ELF-1 (cell line): ENCODE measurements at places on chromosomes 7 and 10.

GRCh38 chr10:20847512-20847911 is 49.6 kb downstream of the NEBL start:
- DNase-seq, result no peak

DNA sequence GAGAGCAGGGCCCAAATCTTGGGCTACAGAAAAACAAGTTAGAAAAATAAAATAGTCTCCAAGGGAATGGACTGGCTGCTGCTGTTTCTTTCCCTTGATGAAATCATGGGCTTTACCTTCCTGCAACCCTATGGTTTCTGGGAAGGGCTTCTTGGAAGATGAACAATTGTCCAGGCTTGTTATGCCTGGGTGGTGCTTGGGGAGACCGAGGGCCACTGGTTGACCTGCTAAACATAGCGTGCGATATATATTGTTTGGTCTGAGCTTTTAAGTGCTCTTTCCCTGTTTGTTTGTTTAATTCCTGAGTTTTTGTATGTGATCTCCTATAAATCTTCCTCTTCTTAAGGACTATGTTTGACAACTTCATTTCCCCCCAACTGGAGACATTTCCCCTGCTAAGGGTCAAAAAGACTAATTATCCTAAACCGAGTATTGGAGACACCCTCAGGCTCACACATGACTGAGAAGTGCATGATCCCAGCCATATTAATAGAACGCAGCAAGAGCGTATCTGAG is 37.9 kb downstream of the SLC25A28 start:
- no peak for DNase-seq

- no peak for DNase-seq
Measured at GRCh38 chr7:90999989-91000979, 263.9 kb upstream of the FZD1 start.

- DNase-seq, result no peak
Measured at GRCh38 chr7:33706771-33707200, 198.6 kb upstream of the BMPER start.

GRCh38 chr10:128660726-128661125 is 534.5 kb upstream of the MKI67 start:
- DNase-seq, result no peak

- no peak for DNase-seq
Measured at GRCh38 chr10:30417301-30417700, 16.7 kb upstream of the MAP3K8 start.

DNA sequence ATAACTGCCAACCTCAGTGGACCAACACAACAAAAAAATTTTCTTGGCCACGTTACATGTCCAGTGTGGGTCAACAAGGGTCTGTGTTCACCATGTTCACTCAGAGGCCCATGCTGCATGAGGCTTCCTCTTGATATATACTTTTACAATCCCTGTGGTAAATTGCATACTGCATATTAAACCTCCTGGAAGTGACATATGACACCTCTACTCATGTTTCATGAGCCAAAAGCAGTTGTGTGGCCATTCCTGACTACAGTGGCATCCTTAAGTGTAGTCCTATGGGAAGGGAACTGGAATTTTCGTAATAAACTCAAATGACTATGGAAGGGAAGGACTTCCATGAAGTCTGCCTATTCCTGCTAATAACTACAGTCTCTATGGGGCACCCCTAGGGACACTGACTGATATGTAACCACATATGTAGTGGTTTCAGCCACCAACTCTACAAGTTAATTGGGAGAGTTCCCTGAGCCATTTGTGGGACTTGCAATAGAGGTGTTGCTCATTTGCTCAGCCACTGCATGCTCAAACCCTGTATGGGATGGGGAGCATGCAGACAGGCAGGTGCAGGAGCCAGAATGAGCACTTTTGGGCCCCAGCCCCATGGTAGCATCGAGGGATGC is 9.7 kb downstream of the DYNC1I1 start:
- no peak for DNase-seq

DNA sequence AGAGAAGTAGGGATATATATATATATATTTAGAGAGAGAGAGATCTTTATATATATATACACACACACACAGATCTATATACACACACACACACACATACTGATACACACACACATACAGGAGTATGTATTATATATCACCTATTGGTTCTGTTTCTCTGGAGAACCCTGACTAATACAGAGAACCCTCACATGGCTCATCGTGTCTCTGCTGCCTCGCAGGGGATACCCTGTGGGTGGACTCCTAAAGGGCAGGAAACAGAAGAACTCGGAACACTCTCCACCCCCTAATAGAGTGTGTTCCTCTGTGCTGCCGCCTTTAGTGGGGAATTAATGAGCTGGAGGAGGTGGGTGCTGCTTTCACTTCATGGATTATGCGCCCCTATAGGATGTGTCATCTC is 86.6 kb downstream of the NPY start:
- no peak for DNase-seq

DNA sequence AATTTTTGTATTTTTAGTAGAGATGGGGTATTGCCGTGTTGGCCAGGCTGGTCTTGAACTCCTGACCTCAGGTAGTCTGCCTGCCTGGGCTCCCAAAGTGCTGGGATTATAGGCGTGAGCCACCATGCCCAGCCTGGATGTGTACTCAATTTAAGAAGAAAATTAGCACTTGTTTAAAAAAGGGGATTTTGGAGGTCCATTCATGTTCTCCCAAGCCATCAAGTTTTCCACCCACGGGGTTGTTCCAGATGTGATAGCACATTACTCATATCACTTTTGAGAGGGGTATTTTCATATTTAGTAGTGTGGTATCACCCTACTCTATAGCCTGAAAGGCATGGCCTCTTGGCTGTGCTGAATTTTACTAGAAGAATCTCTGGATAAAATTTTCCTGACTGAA is 10.5 kb upstream of the SLC26A3 start:
- no peak for DNase-seq

DNA sequence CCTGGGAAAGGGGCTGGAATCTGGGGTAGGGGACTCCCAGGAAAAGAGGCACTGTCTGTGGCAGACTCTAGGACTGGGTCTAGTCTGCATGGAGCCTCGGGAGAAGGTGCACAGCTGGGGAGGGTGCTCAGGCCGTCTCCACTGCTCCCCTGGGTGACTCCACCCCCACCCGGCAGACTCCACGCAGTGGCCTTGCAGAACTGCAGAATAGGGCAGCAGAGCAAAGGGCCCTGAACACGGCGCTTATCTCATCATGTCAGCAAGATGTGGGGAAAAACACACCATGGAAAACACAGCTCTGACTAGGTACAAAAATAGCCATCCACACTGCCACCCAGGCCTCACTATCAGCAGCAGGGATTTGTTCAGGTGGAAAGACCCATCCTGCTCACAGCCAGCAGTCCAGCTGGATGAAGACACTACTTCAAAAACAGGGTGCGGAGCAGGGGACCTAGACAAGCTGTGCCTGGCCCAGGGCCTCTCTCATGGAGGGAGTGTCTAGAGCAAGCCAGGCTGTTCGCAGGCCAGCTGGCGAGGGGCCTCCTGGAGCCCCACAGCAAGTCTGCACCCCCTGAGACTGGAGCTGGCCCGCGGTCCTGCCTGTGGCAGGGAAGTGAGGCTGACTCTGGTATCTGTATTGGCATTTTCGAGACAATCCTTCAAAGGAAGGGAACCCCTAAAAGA is 11.7 kb downstream of the MAT1A start:
- no peak for DNase-seq

DNA sequence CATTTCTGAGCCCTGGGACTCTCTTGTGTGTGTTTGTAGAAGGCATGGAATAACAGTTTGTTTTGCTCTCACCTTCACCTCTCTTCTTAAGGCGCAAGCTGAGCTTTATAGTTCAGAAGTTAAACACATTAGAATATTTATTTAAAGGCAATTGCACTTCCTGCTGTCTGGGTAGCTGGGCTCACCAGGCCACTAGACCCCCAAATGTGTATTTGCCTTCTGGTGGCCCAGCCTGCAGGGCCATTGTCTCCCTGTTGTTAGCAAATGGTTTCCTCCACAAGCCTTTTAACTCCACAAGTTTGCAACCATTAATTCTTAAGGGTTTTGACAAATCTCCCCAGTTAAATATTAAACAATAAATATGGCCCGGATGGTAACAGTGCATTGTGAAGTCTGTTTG is 31.1 kb upstream of the NEUROD6 start:
- no peak for DNase-seq

GRCh38 chr10:122141821-122142640 is 129.1 kb upstream of the BTBD16 start:
- no peak for DNase-seq

DNA sequence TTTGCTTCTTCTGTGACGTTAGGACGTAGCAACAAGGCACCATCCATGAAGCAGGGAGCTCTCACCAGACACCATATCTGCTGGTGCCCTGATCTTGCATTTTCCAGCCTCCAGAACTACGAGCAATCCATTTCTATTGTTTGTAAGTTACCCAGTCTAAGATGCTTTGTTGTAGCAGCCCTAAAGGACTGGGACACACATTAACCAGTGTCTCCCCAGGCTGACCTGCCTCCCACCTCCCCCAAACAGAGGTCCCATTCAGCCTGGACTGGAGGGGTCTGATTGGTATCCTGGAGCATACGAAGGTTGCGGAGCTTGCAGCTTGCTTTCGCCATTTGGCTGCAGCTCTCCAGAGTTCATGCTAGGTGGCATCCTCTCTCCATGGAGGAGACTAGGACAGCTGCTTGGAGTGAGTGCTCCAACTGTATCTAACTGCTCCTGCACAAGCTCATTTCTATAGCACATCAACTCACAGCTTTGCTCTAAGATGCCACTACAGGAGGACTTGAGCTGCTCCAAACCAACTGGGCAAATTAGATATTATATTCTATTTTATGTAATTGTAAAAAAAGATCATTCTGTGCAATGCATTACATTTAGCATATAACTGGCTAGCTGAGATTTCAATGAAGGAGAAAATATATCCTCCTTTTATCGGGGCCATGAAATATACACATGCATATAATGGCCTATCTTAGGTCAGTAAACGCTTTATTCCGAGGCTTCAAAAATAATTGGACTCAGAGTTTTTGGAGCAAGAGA is 8.0 kb upstream of the GRK5 start:
- DNase-seq, result peak; percentile 71

GRCh38 chr7:69942573-69942972 is 344.3 kb downstream of the AUTS2 start:
- no peak for DNase-seq

DNA sequence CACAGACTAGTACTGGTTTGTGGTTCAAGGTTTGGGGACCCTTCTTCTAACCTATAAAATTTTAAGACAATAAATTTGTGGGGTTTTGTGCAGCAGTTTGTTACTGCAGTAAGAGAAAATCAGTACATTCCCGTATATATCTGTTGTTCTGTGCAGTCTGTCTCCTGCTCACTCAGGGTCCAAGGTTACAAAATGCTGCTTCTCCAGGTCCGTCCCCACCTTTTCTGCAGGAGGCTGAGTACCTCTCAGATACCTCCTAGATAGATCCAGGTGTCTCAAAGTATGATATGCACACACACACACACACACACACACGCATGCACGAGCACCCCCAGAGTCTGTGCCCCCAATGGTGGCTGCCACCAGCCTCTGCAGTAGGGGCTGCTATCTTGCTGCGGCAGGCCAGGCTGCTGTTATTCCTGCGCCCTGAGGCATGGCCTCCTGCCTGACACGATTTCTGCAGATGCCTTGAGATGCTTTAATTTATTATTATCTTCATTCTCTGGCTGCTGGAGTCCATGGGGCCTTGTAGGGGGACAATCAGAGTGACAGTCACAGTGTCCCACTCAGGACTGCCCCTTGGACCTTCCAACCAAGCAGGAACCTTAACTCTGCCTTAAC is 25.2 kb upstream of the ASL start:
- peak; percentile 8 for DNase-seq

DNA sequence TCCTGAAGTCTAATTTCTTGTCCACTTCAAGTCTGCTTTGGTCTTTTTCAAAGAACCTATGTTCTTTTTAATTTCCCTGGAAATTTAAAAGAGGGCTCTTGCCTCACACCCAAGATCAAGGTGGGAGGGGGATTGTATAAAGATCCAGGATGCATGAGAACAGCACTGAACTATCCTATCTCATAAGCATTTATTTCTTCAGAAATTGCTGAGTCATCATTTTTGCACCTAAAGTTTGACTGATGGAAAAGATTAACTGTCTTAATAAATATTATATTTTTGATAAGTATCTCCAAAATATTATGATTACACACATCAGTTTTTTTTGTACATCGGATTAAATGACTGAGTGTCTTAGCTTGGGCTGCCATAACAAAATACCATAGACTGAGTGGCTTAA is 90.5 kb downstream of the RPS24 start:
- no peak for DNase-seq

GRCh38 chr7:108382932-108383331 is 73.3 kb downstream of the NRCAM start:
- DNase-seq, result no peak

- no peak for DNase-seq
Measured at GRCh38 chr7:84510505-84510904, 315.9 kb upstream of the SEMA3A start.

- no peak for DNase-seq
Measured at GRCh38 chr10:11170993-11171851, 153.6 kb downstream of the CELF2 start.

DNA sequence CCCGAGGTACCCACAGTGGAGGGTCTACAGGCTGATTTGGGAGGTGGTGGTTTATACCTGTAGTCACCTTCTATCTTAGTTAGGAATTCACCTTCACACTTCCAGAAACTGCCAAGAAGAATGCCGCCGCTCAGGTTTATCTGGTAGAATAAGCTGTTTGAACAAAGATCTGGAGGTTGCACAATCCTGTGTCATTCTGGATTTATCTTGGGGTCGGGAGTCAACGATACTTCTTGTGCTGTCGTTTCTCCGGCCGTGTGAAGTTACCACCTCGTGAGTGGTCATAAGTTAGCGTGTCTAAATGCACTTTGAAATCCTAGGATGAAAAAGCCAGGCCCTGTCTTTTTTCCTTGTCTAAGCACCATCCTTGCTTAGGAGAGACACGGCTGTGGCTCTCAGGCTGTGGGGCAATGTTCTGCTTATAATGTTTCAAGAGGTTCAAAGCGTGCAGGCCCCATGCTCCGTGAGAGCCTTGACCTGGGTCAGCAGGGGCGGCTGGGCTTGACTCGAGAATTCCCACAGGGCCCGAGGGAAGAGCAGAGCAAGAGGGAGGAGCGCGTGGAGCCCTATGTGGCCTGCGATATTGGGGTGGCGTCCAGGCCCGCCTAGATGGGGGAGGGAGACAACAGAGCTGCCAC is 35.5 kb downstream of the GRIFIN start:
- DNase-seq, result peak; percentile 61

DNA sequence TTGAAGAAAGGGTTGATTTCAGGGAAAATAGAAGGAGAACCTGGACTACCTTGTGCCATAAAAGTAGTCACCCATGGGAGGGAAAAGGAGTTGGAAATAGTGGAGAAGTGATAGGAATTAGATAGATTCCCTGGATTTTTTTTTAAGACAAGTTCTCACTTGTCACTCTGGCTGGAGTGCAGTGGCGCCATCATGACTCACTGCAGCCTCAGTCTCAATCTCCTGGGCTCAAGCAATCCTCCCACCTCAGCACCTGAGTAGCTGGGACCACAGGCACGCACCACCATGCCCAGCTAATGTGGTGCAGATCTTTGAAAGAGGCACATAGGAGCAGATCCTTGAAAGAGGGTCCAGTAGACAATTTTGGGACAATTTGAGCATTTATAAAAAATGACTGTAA is 9.5 kb upstream of the BLNK start:
- DNase-seq, result peak; percentile 14

- DNase-seq, result no peak
Measured at GRCh38 chr10:103718247-103718620, 137.1 kb downstream of the SH3PXD2A start.

- DNase-seq, result no peak
Measured at GRCh38 chr10:74234569-74234968, 83.5 kb downstream of the ADK start.
